Muscle of back (tissue), 13 donors: ENCODE measurements at places on chromosomes 1 and 21. TPM values are rescaled to one million over a fixed set of nuclear protein-coding genes. Genes with fewer than 3 reads are reported as not detected.

The MEX3A gene
- 19.9 TPM for polyA plus RNA-seq

The LORICRIN gene
- not detected for polyA plus RNA-seq

The OR2G6 gene
- polyA plus RNA-seq, result not detected

The CELF3 gene
- 0.54 TPM for polyA plus RNA-seq

The SELE gene
- 17.4 TPM for polyA plus RNA-seq

The ZNF695 gene
- polyA plus RNA-seq, result 2.2 TPM

The ACTN2 gene
- polyA plus RNA-seq, result 1,681 TPM

The OPRD1 gene
- 0.74 TPM for polyA plus RNA-seq

The SPATA1 gene
- polyA plus RNA-seq, result 1.5 TPM

The ZDHHC18 gene
- 16.7 TPM for polyA plus RNA-seq

The AMY1A gene
- not detected for polyA plus RNA-seq

The ESPN gene
- 3.2 TPM for polyA plus RNA-seq

The CASP9 gene
- polyA plus RNA-seq, result 14.4 TPM

The OSBPL9 gene
- 54.1 TPM for polyA plus RNA-seq

The SNAPIN gene
- polyA plus RNA-seq, result 50.4 TPM

The SIK1 gene
- polyA plus RNA-seq, result 0.22 TPM

The CD84 gene
- 2.1 TPM for polyA plus RNA-seq

The SPRR4 gene
- polyA plus RNA-seq, result not detected

The UBE2Q1 gene
- 79.8 TPM for polyA plus RNA-seq

The GJB4 gene
- polyA plus RNA-seq, result 0.08 TPM

The TDRD5 gene
- polyA plus RNA-seq, result not detected

The SVBP gene
- 42.1 TPM for polyA plus RNA-seq

The F13B gene
- not detected for polyA plus RNA-seq

The CSF3R gene
- polyA plus RNA-seq, result 2.2 TPM

The OVAAL gene
- not detected for polyA plus RNA-seq

The C4BPA gene
- polyA plus RNA-seq, result 0.81 TPM

The AADACL4 gene
- polyA plus RNA-seq, result not detected

The PODN gene
- polyA plus RNA-seq, result 6.8 TPM

The KRTAP19-8 gene
- polyA plus RNA-seq, result not detected

The EFCAB14 gene
- 102 TPM for polyA plus RNA-seq

The OSCP1 gene
- 5.3 TPM for polyA plus RNA-seq

The DCDC2B gene
- polyA plus RNA-seq, result 0.85 TPM

The S100A7 gene
- polyA plus RNA-seq, result not detected

The LDLRAD1 gene
- polyA plus RNA-seq, result not detected

The MAP3K21 gene
- 0.26 TPM for polyA plus RNA-seq

The UBE2G2 gene
- polyA plus RNA-seq, result 106 TPM
